ENCODE measurements at places on chromosomes 11 and 22. TPM values are rescaled to one million over a fixed set of nuclear protein-coding genes. Genes with fewer than 3 reads are reported as not detected.

The OR2D2 gene
- polyA plus RNA-seq, result not detected

GRCh38 chr11:133892584-133893380 lies 47.5 kb upstream of the SPATA19 start:
- no peak for DNase-seq

DNA sequence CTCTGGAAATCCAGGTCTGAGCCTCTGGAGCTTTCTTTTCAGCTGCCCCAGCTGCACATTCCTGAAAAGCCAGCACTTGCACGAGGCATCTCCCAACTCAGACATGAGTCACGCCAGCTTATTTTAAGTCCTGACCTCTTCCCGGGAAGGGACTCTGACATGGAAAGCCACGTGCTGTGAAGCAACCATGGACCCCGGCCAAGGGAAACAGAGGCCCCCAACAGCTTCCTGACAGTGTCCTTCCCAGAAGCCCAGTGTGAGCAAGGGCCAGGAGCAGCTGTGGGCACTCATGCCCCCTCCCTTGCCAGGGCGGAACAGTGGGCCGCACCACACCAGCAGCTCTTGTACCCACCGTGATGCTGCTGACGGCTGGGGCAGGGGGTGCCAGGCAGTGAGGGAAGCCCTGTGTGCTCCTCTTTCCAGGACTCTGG lies 118.8 kb upstream of the CADM1 start:
- peak; percentile 90 for DNase-seq

The CAT gene
- polyA plus RNA-seq, result 42.0 TPM

GRCh38 chr11:9155930-9156329 lies 64.5 kb upstream of the SCUBE2 start:
- DNase-seq, result no peak

- DNase-seq, result no peak
Observed at GRCh38 chr11:5234381-5234834, at the start of gene HBD. Gene HBD (minus strand): TSS chr11:5234483. CDS start chr11:5234433, 50 bp downstream.

The SHANK2 gene
- polyA plus RNA-seq, result 0.07 TPM

- DNase-seq, result no peak
Observed at GRCh38 chr11:111691176-111691575, 75.0 kb downstream of the PPP2R1B start.

GRCh38 chr22:42693055-42693762 lies 27.5 kb downstream of the A4GALT start:
- no peak for DNase-seq

The IFITM10 gene
- polyA plus RNA-seq, result 0.80 TPM

DNA sequence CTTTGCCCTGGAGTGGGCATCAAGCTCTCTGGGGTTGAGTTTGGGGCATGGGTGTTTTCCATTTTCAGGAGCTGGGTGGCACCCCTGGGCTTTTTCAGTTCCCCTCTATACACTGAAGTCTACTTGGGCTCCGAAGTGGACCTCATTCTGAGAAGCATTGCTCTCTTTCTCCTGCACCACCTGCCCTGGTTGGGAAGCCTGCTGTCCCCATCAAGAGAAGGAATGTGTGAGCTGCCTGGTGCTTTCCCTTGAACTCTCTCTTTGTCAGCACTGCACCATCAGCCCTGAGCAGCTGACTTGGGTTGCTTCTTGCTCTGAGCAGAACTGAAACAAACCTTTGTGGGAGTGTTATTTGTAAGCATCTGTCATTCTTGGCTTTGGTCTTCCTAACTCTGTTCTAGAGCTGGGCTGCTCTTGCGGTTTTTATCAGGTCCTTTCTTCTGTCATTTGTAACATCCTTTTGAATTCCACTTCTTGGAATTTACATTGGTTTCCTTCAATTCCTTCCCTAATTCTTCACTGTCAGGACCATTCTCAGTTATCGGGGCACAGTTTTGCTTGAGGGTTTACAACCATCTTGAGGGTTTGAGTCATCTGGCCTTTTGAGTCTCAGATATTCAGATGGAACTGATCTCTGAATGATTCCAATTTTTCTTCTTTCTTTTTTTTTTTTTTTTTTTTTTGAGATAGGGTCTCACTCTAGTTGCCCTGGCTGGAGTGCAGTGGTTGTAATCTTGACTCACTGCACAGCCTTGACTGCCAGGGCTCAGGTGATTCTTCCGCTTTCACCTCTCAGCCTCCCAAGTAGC lies 20.5 kb downstream of the UBE2L3 start:
- DNase-seq, result no peak

DNA sequence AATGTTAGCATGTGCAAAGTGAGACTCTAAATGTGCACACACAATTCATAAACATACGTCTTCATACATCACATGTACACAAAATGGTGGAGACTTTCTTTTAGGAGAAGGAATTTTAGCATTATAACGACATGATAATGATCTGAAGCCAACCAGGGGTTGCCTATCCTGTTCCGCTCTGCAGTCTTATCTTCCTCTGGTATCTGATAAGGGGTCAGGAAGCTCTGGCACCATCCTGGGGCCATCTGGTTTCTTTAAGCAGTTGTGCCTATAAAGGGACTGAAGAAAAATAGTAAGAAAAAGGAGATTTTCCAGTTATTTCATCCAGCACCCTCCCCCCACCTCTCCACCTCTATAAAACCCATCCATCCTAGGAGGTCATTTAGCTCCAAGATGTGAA lies 5.8 kb upstream of the NUP50 start:
- DNase-seq, result no peak
